Cardiac fibroblast (primary cell): ENCODE measurements at places on chromosomes 2 and 18.

- no peak for DNase-seq
Measured at GRCh38 chr2:48693066-48693465, 62.5 kb downstream of the LHCGR start.

- no peak for DNase-seq
Measured at GRCh38 chr2:128986026-128986715, 667.5 kb upstream of the HS6ST1 start.

DNA sequence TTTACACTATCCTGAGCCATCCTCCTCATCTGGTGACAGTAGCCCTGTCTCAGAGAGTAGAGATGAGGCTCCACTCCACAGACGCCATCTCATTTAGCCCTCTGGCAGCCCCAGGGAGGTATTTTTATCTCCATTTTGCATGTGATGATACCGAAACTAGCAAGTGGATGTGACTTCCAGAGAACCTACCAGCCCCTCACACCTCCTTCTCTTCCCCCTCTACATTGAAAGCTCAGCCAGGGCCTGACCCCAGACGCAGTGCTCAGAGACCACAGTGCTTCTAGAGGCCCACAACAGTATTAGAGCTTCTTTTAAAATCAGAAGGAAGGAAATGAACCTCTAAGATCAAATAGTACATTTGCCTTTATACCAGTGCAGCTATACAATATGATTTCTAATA lies 8.3 kb downstream of the GYPC start:
- no peak for DNase-seq

- DNase-seq = peak; percentile 22
Measured at GRCh38 chr18:79460481-79461300, 65.0 kb downstream of the NFATC1 start.

- no peak for DNase-seq
Measured at GRCh38 chr2:19932928-19933327, 31.1 kb upstream of the TTC32 start.

- peak; percentile 19 for DNase-seq
Measured at GRCh38 chr18:45249246-45249661, 366.0 kb upstream of the SLC14A2 start.

DNA sequence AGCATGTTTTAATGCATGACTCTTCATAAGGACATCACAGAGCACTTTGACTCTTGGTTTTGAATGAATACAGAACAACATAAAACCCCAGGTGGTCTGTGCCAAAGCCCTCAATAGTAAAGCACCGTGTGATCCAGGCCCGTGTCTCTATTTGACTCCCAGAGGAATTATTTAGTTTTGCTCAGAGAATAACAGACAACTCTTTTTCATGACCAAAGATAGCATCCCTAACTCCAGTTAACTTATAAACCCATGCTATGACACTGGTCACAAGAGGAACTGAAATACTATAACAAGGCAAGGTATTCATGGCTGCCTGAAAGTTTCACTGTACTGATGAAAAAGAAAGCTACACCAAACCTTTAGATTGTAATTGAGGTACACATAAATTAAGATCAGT lies 128.4 kb downstream of the IKZF2 start:
- no peak for DNase-seq

GRCh38 chr2:191749181-191749540 lies 71.2 kb downstream of the NABP1 start:
- no peak for DNase-seq

- no peak for DNase-seq
Measured at GRCh38 chr2:20436716-20437470, 10.0 kb upstream of the RHOB start.

GRCh38 chr2:30768036-30768686 lies 39.1 kb downstream of the CAPN13 start:
- no peak for DNase-seq

GRCh38 chr18:36424741-36425142 lies 127.2 kb downstream of the FHOD3 start:
- peak; percentile 37 for DNase-seq

GRCh38 chr2:43934567-43934966 lies 61.2 kb downstream of the LRPPRC start:
- peak; percentile 2 for DNase-seq

DNA sequence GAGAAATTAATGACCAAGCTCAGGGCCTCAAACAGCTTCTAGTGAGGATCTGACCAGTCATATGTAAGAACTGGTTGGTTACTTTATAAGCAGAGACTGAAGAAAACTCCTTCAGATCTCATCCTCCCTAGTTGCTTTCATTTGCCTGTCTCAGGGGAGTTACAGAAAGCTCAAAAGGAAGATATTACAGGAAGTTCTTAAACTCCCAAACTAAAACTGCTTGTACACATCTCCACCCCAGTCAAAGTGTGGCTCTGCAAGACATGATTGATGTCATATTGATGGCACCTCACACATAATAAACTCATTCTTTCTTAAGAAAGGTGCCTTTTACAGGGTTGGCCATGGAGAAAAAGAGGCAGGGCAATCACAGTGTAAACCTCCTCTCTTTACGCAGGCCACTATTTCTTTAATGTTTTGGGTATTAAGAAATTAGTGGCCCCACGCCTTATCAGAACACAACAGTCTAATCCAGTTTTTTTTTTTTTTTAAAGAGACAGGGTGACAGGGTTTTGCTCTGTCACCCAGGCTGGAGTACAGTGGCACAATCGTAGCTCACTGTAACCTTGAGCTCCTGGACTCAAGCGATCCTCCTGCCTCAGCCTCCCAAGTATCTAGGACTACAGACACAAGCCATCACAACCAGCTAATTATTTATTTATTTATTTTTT lies 62.6 kb upstream of the STK17B start:
- peak; percentile 67 for DNase-seq

GRCh38 chr18:71902482-71902881 lies 641.7 kb downstream of the CBLN2 start:
- no peak for DNase-seq

DNA sequence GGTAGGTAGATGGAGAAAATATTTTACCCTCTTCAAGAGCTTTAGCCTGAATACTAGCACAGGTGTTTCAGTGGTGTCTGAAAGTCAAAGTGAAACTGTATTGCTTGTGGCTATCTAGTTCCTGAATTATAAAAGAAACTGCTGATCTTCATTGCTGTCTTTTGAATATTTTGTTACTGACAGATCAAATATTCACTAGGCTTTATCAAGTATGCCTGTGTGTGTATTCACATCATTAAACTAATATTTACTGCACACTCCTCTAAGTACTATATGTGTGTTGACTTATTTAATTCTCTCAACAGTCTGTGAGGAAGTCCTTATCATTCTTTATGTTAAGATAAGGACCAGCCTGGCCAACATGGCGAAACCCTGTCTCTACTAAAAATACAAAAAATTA lies 139.6 kb downstream of the SOCS6 start:
- DNase-seq = no peak

DNA sequence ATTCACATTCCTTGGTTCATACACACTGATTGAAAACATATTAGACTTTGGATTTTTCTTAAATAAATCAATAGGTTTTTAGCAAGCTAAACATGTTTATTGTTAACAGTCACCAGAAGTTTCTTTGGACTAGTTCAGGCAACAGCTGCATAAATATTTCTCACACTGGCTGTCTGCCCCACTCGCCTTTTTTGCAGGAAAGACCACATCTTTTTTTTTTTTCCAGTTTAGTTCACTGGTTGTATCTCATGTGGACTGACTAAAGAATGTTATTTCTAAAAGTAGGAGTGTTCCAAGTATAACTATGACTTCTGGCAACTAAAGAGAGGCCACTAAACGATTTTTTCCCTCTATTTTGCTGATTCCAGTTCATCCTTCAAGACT lies 31.1 kb downstream of the SLC40A1 start:
- peak; percentile 41 for DNase-seq

- DNase-seq = no peak
Measured at GRCh38 chr2:37396890-37397565, 52.6 kb downstream of the QPCT start.

GRCh38 chr2:88693911-88694414 lies 2.5 kb downstream of the RPIA start:
- no peak for DNase-seq

- DNase-seq = no peak
Measured at GRCh38 chr2:217482056-217482710, 520.6 kb downstream of the TNS1 start.

GRCh38 chr2:127511917-127512316 lies 14.4 kb downstream of the IWS1 start:
- DNase-seq = no peak

DNA sequence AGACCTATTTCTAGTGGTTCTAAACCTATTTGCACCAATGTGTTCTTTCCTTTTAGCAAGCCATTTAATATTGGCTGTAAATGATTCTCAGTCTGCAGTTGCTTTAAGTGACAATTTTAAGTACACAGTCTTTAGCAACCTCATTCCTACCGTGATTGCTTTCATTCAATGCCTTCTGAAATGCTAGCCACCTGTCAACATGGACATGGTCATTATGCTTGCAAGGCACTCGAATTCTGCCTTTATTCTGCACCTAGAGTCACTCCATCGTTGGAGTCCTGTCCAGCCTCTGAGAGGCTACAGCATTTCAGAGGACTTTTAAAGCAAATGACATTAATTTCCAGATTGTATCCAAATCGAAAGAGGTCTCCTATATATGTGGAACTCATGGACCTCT lies 115.1 kb downstream of the IRS1 start:
- DNase-seq = no peak

- no peak for DNase-seq
Measured at GRCh38 chr2:153823880-153824279, 47.8 kb upstream of the GALNT13 start.

GRCh38 chr2:155663265-155663664 lies 669.3 kb downstream of the NR4A2 start:
- no peak for DNase-seq

DNA sequence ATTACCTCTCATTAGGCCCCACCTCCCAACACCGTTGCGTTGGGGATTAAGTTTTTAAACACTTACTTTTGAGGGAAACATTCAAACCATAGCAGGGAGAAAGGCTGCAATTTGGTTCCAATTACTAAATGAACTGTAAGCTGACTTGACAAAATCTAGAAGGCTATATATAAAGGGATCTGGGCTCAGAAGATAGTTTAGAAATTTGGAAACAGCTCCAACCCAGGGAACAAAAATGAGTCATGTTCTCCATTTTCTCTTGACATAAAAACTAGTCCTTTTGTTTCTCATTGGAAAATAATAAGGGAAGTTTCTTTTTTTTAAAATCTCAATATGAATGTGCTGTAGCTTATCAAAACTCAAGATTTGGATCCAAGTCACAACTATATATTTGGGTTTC lies 17.5 kb downstream of the MOGAT1 start:
- peak; percentile 55 for DNase-seq

DNA sequence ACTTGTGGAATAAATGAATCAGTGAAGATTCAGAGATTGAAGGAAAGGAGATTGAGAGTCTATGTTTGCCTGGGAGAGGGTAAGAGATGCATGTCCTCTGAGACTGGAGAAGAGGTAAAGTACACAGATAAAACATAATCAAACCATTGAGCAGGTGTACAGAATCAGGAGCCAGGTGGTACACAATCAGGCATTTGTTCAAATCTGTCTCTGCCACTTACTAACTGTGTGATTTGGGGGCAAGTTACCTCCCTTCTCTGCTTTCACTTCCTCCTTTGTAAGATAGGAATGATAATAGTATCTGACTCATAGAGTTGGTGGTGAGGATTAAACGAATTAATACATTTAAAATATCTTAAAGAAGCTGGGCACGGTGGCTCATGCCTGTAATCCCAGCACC lies 94.0 kb downstream of the CDK15 start:
- no peak for DNase-seq

GRCh38 chr2:191218292-191218898 lies 26.8 kb upstream of the MYO1B start:
- DNase-seq = peak; percentile 90

DNA sequence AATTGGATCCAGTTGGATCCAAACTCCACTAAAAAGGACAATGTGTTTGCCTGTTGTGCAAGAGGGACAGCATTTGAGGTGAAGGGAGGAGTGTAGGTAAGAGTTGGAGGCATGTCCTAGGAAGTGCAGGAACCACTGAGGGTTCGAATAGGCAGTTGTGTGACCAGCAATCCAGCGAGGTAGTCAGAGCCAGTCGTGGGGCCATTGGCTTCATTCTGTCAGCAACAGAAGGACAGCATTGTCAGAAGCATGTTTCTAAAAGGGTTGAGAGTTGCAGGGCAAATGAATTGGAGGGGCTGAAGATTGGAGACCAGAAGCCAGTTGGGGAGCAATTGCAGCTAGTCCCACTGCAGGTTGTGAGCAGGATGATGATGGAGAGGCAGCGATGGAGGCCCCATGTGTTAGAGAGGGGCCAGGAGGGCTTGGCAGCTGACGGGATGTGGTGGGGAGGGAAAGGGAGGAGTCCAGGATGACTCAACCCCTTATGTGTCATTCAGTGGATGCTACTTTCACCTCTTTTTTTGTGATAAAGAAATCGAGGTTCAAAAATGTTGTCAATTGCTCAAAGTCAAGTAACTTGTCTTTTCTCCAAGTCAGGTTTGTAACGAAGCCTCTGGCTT lies 96.7 kb upstream of the SIX3 start:
- no peak for DNase-seq

GRCh38 chr2:217858519-217859491 lies 144.0 kb downstream of the TNS1 start:
- peak; percentile 98 for DNase-seq

DNA sequence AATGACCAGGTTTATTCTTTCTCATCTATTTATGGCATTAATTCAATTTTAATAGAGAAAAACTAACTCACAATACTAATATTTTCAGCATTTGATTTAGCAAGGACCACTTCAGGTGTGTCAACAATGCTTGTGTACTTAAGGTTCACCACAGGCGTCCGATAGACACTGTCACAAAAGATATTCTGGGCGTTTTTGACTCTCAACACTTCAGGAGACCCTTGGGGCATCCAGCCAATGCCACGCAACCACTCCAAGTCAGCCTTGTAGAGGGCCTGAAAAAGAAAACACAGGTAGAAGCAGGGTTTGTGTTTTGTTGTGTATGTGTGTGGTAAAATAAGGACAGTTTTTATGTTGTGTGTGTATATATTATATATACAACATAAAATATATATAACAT lies 158.2 kb downstream of the NEB start:
- DNase-seq = no peak

DNA sequence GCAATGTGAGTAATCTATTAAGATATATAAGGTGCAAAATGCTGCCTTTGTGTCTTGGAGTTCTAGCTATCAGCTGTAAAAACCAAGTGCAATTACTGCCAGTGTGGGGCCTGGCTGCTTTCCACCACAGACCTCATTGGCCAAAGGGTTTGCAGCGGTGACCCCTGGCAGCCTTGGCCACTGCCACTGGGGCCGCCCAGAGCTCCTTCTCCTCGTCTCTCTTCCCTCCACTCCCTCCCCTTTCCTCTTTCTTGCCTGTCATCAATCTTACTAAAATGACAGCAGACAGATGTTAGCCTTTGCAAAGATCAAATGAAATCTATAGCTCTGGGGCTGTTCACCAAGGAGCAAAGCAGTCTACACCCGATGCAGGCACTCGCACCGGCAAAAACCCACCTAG lies 986.3 kb downstream of the BCL11A start:
- no peak for DNase-seq

GRCh38 chr2:11786592-11786991 lies 40.2 kb downstream of the LPIN1 start:
- no peak for DNase-seq

DNA sequence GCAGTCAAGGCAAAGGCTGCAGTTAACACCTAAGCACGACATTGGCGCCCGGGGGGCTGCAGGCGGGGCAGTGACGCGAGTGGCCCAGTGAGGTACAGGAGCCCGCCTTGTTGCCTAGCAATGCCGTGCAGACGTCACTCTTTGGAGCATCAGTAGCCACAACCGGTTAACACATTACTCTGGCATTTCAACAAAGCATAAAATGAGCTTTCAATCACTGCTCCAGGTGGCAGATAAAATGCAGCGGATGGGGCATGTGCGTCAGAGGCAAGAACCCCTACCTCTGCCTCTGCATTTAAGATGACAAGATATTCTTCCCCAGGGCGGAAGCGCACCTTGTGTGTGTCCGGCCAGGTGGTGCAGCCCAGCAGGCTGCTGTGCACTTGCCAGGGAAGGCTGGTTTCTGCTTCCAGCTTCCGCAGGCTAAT lies 139.4 kb downstream of the MTCL1 start:
- no peak for DNase-seq
